ENCODE measurements at places on chromosomes 7 and 10.

DNA sequence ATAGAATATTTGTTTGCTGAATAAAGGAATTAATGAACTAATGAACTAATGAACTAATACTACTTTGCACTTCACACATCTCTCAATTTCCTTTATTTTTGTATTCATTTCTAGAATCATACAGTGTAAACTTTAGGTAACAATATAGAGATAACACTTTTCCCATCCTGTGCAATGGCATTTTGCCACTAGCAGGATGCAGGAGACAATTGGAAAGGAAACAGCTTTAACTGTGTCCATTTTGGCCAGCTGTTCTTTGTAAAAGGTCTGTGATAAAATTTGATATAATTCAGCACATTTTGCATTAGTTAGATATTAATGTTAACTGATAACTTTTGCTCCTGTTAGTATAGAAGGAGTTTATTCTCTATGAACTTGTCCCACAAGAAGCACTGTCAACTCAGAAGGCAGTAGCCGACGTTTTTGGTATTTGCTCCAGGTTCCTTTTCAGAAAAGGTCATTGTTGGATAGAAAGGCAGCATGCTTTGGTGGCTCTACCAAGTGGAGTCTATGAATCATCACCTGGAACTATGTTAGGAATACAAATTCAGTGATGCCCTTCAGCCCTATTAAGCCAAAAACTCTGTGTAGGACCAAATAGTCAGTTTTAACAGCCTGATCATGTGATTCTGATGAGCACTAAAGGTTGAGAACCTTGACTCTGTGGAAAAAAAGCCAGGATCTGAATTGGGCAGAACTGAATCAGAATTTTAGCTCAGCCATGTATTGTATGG lies 86.6 kb downstream of the NRG3 start:
- DNase-seq = no peak

GRCh38 chr10:127375461-127375860 lies 173.6 kb upstream of the NPS start:
- DNase-seq = no peak

GRCh38 chr7:49670991-49671390 lies 102.4 kb upstream of the VWC2 start:
- DNase-seq = no peak

DNA sequence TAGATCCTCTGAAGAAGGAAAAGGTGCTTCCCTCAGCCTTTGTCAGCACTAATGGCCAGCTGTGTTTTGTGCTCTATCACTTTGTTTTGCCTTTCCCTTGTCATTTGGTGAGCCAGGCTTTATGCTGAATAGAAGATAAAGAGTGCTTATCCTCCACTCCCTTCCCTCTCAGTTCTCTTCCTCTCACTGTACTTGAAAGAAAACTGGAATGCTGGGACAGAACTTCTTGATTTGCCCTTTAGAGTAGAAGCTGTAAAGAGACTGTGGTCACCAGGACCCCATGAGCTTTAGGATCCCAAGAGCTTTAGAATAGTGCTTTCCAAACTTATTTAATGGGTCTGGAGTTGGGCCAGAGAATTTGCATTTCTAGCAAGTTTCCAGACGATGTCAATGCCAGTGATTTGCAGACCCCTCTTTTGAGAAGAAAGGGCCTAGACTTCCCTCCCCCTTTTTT lies 81.4 kb downstream of the LRRC4 start:
- DNase-seq = no peak

- no peak for DNase-seq
These were observed 444.7 kb downstream of the MAGI2 start for GRCh38 chr7:79008786-79009185.

DNA sequence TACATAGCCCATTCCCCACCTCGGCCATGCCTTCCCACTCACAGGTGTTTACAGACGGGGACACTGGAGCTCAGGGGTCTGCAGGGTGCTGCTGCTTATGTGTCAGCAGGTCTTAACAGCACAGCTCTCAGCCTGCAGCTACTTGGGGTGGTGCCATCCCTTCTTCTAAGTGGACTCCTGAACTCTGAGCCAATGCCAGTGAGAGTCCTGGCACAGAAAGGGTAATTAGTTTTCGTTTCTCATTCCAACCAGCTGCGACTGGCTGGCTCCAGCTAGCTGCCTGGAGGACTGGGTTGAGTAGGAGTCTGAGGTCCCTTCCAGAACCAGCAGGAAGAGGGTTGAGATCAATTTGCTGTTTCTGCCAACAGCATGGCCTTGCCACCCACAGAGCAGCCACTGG lies 88.3 kb upstream of the AGK start:
- DNase-seq = no peak

GRCh38 chr10:129659508-129660268 lies 192.6 kb downstream of the MGMT start:
- no peak for DNase-seq

DNA sequence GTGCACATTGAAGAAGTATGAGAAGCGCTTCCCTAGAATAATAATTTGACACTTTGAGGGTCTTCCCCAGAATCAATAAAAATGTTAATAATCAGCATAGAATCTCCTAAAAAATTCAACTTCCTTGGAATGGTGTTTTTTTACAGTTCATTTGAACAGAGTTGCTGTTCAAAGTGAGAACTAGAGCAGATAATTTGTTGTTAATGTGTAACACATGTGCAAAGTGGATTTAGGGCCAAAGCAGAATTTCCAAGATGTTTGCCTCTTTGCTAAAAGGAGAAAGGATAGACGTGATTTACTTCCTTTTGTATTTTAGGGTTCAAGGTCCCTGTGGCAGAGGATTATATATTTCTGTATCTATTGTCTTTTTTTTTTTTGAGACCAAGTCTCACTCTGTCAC lies 73.8 kb downstream of the ZNF277 start:
- no peak for DNase-seq

- DNase-seq = peak; percentile 16
These were observed 49.5 kb downstream of the NEURL1 start for GRCh38 chr10:103542764-103543616.

- DNase-seq = peak; percentile 88
These were observed 108.2 kb downstream of the PIP4K2A start for GRCh38 chr10:22606164-22606614.

DNA sequence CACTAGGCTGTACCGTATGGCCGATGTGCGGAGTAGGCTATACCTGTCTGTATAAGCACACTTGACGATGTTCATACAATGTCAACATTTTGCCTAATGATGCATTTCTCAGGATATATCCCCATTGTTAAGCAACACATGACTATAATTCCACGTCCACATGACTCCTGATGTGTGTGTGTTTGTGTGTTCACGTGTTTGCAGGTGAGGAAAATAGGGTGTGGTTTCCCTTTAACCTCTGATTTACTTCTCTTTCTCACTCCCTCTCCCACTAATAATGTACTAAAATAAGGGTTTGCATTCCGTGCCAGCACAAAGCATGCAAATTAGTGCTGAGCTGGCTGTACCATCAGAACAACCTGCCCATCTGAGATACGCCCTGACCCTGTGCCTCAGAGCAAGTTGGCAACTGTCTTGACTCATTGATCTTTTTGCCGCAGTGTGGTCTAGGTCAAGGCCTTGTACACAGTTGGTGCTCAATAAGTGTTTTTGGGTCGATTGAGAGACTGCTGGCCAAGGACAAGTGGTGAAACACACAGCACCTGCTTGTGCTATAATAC lies 64.6 kb upstream of the DOCK1 start:
- no peak for DNase-seq

GRCh38 chr7:46290374-46291049 lies 369.4 kb upstream of the IGFBP3 start:
- no peak for DNase-seq

- DNase-seq = no peak
These were observed 1.3 kb upstream of the RASSF4 start for GRCh38 chr10:44958196-44958897.

DNA sequence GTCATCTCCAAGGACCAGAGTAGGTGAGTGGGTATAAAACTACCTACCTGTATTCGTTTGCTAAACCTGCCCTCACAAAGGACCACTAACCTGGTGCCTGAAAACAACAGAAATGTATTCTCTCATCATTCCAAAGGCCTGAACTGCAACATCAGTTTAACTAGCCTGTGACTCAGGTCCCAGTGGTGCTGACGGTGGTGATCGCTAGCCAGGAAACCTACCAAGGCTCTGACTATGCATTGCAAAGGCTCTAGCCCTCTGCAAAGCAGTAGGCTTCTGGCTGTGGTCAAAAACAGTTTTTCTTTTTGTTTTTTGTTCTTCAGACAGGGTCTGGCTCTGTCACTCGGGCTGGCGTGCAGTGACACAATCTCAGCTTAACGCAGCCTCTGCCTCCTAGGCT lies 107.5 kb downstream of the NPTX2 start:
- no peak for DNase-seq

- no peak for DNase-seq
These were observed 477.2 kb downstream of the GPAM start for GRCh38 chr10:111706331-111706730.

DNA sequence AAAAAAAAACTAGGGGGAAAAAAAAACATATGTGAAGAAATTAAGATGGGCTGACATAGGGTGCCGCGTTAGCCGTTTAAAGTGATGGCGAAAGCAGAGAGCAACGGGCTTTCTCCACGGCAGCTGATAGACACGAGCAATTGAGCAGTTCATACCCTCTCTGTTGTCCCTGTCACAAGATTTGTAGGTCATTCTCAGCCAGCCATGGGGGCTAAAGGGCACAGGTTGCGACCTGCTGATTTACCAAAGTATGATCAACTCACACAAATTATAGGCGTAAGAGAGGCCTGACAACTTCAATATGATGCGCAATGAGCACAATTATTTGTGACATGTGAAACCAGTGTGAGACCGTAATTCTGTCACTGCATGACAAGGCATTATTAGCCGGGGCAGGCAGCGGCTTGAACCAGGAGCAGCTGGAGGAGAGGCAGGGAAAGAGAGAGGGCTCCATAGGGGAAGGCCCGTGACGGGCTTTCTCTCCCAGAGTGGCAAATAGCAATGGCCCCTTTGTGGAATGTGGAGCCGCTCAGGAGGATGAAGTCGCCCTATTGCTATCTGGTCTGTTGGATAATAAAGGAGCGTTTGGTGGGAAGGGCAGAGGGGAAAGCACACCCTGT lies 195.1 kb upstream of the HABP2 start:
- DNase-seq = no peak

- no peak for DNase-seq
These were observed 85.4 kb downstream of the ATXN7L1 start for GRCh38 chr7:105790996-105791395.

GRCh38 chr7:112015146-112015545 lies 191.1 kb downstream of the DOCK4 start:
- DNase-seq = no peak

GRCh38 chr7:51949726-51950644 lies 633.4 kb upstream of the COBL start:
- DNase-seq = no peak

DNA sequence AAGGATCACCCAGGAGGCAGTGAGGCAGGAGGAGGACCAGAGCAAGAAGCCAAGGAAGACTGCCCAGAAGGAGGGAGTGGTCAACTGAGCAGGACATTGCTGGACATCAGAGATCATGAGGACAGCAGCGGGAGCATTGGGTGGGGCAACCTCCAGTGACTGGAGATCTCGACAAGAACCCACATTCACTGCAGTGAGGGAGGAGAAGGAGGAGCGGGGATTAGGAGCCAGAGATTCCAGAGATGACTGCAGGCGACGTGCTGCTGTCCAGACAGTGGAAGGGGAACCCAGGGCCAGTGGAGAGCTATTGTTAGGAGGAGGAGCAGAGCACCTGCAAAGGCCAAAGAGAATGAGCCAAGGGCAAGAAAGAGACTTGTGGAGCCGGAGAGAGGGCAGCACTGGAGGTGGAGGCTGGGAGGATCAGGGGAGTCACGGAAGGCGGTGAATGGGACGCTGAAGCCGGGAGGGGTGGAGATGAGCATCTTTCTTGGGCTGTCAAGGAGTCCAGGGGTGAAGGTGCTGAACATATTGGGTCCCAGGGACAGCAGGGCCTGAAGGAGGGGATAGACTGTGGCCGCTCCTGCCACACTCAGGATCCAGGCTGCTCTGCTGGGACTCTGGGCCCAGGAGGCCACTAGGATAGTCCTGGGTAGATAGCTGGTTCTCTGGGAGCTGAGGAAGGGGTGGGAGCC lies 140.1 kb upstream of the UNC5B start:
- no peak for DNase-seq

- DNase-seq = no peak
These were observed 18.2 kb downstream of the CYP17A1 start for GRCh38 chr10:102819054-102819453.

DNA sequence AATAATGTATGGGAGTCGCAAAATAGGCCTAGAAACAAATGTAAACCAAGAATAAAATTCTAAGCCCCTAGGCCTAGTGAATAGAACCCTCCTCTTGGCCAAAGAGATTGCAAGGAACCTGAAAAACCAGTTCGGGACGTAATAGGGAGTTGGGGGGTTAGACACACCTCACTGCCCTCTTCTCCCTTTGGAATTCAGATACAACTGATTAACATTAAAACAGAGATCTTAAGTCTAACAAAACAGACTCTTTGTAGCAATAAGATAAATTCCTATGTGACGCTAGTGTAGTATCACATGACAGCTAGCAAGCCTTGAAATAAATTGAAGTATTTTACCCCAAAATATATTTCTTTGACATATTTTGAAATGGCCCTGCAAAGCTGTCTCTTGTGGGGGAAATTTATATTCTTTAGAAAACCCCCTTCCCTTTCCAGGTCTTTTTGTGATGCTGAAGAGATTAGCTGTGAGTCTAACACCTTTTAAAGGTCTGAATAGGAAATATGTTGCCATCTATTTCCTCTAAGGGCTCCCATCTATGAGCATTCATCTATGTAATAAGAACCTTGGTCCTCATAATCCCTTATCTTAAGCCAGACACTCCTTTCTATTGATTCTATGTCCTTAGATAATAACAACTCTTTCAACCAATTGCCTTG lies 623.4 kb upstream of the NRG3 start:
- DNase-seq = no peak

- no peak for DNase-seq
These were observed 14.1 kb downstream of the NRCAM start for GRCh38 chr7:108442039-108442568.

DNA sequence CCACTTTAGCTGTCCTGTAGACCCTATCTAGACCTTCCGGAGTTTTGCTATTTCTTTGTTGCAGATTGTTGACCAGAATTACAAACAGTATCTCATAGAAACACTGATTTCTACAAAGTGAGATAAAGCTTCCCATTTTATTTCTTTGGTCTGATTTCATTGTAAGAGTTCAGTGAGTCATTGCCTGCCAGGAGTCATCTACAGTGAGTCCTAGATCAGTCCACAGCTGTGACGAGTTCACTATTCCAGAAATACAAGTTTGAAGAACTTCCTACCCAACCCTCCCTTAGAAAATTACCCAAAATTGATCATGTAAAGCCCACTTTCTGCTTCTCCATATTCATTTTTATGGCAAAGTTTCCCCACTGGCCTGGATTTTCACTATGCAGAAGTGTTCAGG lies 905.5 kb downstream of the CNTNAP2 start:
- DNase-seq = no peak
